Pons (tissue), 1 donor: ENCODE measurements at places on chromosomes 12 and 14.
A peak's percentile ranks its signal among the peaks of the same experiment; 100 is the strongest.

DNA sequence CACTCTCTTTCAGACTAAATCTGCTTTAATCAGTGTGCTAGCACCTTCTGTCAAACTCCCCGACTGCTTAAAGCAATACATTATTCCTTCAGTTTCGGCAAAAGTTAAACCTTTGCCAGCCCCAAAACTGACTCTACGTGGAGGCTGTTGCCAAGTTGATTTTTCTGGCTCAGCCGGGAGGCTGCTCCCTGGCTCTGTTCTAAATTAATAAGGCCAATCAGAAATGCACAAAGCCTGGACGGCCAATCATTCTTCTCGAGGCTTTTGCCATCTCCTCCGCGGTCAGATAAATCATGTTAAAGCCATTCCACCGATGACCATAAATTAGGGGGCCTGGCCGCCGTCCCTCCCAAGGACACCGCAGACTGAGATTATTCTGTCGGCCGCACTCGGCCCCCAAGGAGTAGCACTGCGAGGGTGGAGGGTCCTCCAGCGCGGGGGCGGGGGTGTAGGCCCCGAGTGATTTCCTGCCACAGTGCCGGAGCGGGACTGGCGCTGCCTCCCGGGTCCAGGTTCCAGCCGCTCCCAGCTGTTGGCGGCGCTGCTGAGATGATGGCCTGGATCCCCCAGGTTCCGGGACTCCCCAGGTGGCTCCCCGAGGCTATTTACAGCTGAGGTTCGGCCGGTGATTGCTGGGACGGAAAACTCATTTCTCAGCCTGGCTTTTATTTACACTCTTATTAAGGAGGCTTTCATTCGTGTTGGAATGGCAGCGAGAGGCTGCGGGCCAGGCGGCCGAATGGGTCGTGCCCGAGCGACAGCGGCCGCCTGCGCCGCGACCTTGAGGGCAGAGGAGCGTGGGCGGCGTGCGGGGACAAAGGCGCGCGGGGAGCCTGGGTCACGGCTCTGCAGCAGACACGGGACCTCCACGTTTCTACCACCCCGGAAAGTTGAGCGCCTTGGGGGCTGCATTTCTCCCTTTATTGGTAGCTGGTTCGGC, 165.1 kb downstream of the MON2 start:
- DNase-seq: peak; percentile 45

- no peak for DNase-seq
Observed at GRCh38 chr14:51568366-51568765, 83.3 kb upstream of the FRMD6 start.

- no peak for DNase-seq
Observed at GRCh38 chr14:59302313-59302712, 113.8 kb downstream of the DAAM1 start.

DNA sequence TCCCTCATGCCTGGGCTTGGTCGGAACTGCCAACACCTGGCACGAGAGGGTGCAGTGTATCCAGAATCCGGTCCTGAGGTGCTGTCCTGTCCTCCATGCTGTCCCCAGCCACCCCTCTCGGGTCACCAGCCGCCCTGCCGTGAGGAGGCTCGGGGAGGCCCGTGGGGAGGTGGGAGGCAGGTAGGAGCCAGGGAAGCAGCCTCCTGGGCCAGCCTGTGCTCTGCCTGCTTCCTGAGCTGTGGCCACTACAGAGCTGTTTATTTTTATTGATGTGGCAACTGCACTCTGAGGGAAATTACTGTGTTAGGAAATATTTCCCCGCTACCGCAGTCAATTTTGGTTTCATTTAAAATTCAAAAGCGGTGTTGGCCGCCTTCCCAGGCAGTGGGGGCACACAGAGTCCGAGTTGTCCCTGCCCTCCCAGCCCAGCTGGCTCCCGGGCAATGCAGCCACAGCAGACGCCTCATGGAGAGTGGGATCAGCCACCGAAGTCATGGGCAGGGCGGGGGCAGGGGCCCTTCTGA, 18.3 kb downstream of the NOC4L start:
- no peak for DNase-seq

GRCh38 chr14:62655166-62655565, 390.1 kb downstream of the KCNH5 start:
- DNase-seq: no peak

GRCh38 chr14:71619472-71619871, 312.8 kb upstream of the RGS6 start:
- DNase-seq: no peak

DNA sequence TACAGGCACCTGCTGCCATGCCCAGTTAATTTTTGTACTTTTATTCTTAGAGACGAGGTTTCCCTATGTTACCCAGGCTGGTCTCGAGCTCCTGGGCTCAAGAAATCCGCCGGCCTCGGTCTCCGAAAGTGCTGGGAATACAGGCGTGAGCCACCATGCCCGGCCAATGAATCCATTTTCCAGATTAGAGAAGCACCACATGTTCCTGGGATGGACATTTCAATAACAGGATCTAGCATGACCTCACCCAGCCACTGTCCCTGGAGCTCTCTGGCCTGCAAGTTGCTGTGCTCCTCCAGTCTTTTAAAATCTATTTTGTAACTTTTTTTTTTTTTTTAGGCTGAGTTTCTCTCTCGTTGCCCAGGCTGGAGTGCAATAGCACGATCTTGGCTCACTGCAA, 2.2 kb downstream of the GPR132 start:
- DNase-seq: no peak
